ENCODE measurements at places on chromosomes 1 and 21.
A peak's percentile ranks its signal among the peaks of the same experiment; 100 is the strongest.

DNA sequence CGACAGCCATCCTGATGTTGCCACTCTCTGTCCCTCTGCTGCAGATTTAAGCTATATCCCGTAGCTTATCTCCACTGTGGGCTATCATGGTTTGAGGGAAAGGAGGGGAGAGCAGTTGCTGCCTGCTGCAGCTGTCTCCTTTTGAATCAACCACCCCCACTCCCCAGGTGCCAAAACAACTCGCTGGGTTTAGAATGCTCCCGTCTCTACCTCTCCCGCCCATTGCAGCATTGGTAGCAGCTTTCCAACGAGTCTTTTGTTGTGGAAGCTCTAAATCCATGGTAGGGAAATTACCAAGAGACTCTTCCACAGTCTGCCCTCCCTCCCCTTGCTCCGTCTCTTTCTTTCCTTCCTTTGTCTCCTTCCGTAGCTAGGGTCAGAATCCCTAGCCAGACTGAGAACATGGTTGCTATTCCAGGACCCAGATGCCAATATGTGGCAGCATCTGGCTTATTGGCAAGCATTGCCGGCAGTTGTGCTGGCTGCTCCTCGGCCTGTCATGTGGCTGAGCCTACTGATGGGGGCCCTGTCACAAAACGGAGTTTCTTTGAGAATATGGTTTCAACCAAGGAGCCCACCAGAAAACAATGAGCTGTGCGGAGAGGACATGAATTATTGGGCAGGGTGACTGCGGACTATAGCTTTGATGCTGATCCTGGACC, 230.7 kb downstream of the RPS6KC1 start:
- no peak for DNase-seq

- no peak for DNase-seq
These were observed 17.7 kb upstream of the PADI2 start for GRCh38 chr1:17136936-17137335.

- no peak for DNase-seq
These were observed 86.1 kb upstream of the S1PR1 start for GRCh38 chr1:101150670-101151069.

DNA sequence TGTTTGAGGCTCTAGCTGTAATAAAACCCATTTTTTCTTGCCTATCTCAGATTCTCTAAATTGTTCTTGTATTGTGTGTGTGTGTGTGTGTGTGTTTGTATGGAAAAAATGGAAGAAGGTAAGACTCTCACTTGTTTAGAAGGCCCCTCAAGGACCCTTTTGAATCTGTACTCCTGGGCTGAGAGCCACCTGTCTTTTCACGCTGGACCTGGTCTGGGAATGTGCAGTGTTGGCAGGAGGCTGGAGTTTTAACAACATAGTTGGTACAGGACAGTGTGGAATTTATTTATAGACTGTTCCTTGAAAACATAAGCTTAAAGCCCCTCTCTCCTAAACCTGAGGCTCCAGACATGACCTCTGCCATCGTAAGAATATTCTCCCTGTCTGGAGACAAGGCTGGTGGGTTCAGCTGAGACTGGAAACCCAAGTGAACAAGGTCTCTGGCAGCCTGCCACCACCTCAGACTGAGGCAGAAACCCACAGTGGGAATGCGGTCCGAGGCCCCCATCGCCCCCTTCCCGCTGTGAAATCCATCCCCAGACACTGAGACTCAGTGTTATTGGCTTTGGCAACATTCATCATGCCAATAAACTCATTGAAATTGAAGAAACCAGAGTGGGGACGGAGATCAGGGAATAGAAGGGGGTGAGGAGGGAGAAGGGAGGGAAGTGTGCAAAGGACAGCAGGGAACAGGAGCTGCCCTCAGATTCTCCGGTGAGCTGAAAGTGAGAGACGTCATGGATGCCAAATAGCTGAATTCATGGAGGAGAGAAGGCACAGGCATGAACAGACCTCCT, 24.6 kb upstream of the PLXNA2 start:
- no peak for DNase-seq

DNA sequence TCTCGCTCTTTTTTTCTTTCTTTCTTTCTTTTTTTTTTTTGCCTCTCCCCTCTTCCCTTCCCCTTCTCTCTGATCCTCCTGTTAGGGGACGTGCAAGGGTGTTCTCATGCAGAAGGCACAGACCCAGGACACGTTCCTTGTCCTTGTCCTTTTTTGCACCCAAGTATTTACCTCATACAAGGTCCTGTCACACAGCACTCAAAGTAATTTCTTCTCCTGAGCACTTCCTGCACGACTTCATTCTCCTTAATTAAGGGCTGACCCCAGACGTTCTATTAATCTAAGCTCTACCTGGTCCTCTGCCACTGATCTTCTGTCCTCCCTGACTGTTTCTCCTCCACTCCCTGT, 424 bp upstream of the PCNX2 start:
- DNase-seq: no peak

- no peak for DNase-seq
These were observed 22.0 kb upstream of the KCTD3 start for GRCh38 chr1:215545096-215545495.

- DNase-seq: no peak
These were observed at the start of gene ZDHHC18 for GRCh38 chr1:26826261-26827105. TSS of gene ZDHHC18 (plus strand) at chr1:26826688. CDS start at chr1:26826805, 117 bp downstream.

DNA sequence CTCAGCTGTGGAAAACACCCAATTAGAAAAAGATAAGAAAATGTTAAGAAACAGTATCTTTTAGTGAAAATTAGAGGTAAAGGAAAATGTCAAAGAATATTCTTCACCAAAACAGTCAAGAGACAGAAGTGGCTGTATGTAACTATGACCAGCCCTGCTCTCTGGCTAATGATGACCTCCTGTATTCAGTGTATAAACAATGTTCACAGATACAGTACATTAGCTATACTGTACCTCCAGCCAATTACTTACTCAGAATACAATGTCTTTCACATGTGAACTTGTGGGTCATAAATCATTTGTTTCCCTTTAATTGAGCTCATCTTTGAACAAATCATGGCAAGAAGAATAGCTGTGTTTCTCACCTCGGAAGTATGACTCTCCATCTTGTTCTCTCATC, 432.0 kb downstream of the LMO4 start:
- no peak for DNase-seq

DNA sequence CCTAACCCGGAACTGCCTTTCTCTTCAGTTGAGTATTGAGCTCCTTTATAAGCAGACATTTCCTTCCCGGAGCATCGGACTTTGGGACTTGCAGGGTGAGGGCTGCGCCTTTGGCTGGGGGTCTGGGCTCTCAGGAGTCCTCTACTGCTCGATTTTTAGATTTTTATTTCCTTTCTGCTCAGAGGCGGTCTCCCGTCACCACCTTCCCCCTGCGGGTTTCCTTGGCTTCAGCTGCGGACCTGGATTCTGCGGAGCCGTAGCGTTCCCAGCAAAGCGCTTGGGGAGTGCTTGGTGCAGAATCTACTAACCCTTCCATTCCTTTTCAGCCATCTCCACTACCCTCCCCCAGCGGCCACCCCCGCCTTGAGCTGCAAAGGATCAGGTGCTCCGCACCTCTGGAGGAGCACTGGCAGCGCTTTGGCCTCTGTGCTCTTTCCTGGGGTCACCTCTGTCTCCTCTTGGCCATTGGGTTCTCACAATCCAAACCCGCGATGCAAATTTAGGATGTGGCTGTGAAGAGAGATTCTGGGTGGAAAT, 3.7 kb downstream of the OLIG2 start:
- no peak for DNase-seq

- DNase-seq: no peak
These were observed 8.1 kb downstream of the DNASE2B start for GRCh38 chr1:84406346-84406861.

GRCh38 chr1:48692235-48692634, 84.5 kb downstream of the BEND5 start:
- no peak for DNase-seq

- no peak for DNase-seq
These were observed 305.7 kb upstream of the SNX7 start for GRCh38 chr1:98355656-98356383.

- DNase-seq: no peak
These were observed 15.0 kb upstream of the IFNGR2 start for GRCh38 chr21:33388188-33388587.

DNA sequence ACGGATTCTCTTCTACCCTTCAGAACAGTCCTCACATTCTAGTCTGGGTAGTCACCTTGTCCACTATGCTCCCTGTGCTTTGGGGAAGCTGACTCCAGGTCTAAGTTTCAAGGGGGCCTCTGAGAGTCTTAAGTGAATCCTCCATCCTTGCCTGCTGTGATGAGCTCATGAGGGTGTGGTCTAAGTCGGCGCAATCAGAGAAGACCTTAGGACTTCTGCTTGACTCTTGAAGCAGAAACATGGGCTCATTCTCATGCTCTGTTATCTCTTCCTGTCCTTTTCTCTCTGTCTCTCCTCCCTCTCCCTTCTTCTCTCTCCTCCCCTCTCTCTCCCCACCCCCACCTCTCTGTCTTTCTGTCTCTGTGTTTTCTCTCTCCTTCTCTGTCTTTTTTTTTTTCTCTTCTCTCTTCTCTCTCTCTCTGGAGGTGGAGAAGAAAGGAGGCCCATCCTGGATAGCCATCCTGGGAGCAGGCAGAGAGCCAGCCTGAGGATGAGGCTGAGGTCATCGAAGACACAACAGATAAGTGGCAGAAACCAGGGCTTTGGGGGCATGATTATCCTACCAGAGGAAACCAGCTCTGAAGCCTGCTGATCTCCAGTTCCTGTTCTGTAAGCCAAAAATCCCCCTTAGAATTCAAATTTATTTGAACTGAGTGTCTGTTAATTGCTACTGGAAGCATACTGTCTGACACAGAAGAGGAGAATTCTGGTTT, 245.6 kb downstream of the SIPA1L2 start:
- DNase-seq: no peak

- peak; percentile 39 for DNase-seq
These were observed 622.4 kb upstream of the PKN2 start for GRCh38 chr1:88061492-88062177.

- DNase-seq: no peak
These were observed 18.8 kb upstream of the MNDA start for GRCh38 chr1:158812336-158812735.

GRCh38 chr1:53575955-53576320, 116.7 kb downstream of the DMRTB1 start:
- no peak for DNase-seq

DNA sequence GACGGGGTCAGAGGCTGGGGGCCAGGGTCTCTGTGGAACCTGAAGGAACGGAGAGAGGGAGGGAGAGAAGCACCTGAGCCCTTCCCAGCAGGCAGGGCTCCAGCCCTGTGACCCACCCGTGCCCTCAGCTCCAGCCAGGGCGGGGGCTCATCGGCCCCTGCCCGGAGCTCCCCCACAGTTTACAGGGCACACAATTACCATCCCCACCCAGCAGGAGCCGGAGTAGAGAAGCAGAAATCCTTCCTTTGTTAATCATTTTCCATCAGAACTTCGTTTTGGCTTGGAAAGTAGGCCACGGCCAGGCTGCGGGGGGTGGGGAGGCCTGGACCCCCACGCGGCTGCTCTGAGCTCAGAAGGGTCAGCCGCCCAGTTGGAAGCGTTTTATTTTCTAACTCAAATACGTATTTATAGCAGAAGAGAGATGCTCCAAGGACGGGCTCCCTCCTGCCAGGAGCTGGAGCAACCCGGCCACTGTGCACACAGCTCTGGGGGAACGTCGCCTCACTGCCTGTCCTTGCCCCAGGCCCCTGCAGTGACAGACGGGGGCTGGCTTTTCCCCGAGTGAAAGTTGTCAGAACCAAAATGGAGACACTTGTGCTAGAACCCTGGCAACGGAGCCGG, 42.7 kb upstream of the ADARB1 start:
- no peak for DNase-seq

DNA sequence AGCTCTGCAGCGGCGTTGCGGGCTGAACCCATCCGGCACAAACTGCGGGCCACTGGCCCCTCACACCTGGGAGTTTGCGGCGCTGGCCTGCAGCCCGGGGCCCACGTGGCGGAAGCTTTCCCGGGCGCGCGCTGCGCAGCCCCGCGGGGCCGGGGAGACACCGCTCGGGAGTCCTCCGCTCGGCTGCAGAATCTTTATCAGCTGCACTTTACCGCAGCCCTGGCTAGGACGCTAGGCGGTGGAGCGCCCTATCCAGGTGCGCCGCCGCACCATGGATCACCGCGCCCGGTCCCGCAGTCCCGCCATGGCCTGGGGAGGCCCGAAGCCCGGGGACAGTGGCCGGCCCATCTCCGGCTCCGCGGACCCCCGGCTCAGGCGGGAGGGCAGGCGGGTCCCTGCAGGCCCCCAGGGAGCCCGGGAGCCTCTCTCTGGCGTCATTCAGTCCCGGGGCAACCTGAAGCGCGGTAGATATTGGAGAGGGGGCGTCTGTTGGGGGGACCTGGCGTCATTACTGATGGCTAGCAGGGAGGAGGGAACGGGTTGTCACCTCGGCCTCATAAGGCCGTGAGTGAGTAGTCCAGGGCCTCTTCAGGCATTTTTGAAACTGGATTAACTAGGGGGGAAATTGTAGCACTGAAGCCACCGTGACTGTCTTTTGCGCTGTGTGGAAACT, 5.7 kb upstream of the OLIG2 start:
- no peak for DNase-seq

- no peak for DNase-seq
These were observed 539 bp downstream of the LAMC1 start for GRCh38 chr1:183023601-183024316.

DNA sequence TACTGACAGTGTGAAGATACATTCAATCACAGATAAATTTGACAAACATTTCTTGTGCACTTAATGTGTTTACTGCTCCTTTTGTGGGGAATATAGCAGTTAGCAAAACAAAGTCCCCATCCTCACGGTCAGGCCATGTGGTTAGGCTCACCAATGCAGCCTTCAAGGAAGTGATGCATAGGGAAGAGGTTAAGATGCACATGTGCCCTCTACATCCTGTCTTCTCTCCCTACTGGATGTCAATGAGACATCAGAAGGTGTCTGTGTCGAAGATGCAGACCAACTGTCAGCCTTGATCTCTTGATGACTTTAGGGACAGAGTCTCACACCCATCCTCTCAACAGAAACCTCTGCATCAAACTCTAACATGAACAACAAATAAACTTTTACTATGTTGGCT, 78.7 kb downstream of the FH start:
- no peak for DNase-seq

- no peak for DNase-seq
These were observed 178.5 kb upstream of the LMO4 start for GRCh38 chr1:87150143-87150542.

GRCh38 chr1:58981392-58981791, 197.5 kb upstream of the JUN start:
- DNase-seq: no peak

DNA sequence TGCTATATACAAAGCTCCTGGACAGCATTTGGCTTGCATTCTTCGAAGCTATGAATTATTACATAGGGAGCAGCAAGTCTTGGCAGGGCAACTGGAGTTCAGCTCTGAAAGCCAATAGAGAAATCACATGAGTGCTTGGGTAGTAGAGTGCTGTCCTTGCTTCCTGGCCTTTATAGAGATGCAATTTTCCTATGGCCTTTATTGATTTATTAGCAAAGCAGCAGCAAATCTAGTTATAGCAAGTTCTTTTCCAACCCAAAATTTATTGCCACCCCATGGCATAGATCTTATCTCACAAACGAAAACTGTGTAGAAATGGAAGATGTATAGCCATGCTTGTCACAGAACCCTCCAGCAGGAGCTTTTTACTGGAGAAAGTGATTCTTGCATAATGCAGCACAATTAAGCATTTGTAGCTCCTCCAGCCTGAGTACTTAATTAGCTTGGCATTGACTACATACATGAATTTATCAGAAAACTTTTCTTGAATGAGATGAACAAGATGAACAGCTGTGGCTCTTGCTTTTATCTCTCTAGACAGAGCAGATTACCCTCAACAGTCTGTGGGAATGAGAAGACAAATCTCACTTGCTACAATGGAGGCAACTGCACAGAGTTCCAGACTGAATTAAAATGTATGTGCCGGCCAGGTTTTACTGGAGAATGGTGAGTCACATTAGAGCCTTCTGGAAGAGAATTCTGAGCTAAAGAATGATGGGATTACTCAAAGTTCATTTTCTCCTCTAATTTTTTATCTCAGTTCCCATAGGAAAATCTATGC, 170.1 kb downstream of the CRB1 start:
- DNase-seq: no peak
